Forelimb muscle (tissue), 1 donor: ENCODE measurements at places on chromosomes 3 and 15. TPM values are rescaled to one million over a fixed set of nuclear protein-coding genes. Genes with fewer than 3 reads are reported as not detected.

- no peak for DNase-seq
These were observed 81.9 kb upstream of the ADAMTSL3 start for GRCh38 chr15:83571820-83572707.

GRCh38 chr15:78933823-78934654, 10.8 kb downstream of the CTSH start:
- peak; percentile 83 for DNase-seq

- no peak for DNase-seq
These were observed 155.4 kb upstream of the TPM1 start for GRCh38 chr15:62887113-62887570.

DNA sequence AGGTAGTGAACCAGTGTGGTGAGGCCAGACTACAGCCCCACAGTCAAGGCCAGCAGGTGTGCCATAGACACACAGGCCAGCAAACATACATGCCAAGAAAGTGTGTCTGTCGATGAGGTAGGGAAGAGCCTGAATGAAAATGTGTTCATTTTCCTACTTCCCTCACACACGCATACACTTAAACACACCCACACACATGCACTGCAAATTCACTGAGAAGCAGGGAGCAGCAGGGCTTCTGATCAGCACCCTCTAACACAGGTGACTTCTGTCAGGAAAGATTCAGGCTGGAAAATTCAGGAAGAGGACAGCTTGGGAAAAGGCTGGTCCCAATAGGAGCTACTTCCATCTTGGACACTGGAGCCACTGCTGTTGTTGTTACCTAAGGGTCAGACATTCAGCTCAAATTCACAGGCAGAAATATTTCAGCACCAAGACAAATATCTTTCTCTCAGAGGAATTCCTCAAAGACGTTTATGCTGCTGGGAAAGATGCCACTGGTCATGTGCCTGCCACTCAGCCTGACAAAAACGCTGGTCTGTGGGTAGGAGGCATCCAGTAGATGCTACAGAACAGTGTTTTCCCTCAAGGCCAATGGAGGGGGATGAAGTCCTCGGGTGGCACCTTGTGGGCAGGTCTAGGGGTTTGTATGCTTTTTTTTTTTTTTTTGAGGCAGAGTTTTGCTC, 40.9 kb upstream of the LARS2 start:
- no peak for DNase-seq

DNA sequence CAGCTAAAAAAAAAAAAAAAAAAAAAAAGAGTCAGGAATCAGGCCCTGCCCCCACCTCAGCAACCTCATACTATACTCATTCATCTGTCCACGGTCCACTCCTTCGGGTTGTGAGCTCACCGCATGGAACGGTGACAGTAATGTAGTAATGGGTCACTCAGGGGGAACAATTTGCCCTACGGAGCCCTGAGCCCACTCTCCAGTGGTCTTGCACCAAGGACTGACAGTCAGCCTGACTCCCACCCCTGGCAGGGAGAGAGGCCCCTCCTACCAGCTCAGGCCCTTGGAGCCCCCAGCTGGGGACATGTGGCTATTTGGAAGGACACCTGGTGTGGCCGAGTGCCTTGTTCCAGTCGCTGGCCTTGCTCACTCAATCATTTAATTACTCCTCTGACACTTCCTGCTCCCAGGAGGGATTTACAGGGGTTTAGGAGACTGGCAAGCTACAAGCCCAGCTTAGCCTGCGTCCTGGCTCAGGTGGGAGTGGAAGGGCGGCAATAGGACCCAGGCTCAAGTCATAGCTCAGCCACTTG, 19.9 kb upstream of the CACNA2D2 start:
- DNase-seq, result no peak

DNA sequence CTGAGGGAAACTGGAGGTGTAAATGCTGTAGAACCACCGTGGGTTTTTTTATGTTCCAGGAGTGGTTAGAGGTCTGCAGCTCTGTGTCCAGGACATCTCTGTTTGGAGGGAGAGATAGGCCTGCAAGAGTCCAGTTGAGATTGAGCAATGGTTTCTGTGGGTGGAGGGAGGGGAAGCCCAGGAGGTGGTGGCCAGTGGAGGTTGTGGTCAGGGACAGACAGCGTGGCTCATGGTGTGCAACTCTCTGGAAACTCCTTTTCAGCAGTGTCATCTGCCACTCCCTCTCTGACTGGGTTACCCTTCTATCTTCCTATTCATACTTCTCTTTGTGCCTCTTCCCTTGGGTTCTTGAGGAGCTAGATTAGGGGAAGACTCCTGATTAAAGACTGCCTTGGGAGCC, 9.6 kb downstream of the XCR1 start:
- no peak for DNase-seq

DNA sequence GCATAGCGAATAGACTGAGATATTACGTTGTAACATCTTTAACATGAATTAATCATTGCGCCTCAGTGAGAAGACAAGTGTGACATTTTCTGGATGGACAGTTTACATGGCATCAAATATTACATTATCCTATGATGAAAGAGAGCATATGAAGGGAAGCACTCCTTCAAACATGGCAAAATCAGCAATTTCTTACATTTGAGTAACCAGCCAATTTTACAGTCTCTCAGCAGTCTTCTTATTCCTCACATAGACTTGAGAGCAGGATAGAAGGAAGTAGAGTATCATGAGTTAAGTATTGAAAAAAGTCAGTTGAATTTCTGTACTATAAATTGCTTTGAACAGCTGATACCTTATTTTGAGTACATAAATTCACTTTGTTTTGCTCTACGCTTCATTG, 38.9 kb downstream of the FANCI start:
- no peak for DNase-seq

GRCh38 chr3:31892916-31893573, 88.0 kb downstream of the OSBPL10 start:
- no peak for DNase-seq

GRCh38 chr3:50994537-50994936, 319.8 kb downstream of the DOCK3 start:
- no peak for DNase-seq

DNA sequence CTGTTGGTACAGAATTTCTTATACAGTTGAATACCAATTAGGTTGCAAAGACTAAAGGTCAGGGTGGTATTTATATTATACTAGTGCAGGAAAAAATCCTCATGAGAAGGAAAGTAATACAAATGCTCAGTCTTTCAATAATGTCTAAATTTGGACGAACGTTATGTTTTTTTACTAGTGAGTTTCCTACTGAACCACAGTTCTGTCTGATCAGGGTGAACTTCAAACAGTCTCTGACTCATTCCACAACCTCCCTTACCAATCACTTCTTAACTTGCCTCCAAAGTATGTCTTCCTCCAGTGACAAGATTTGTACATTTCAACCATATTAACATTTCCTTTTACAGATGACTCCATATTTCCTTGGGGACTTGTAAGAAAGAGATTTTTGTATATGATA, 3.4 kb downstream of the TMEM212 start:
- DNase-seq, result no peak

- no peak for DNase-seq
These were observed 882 bp downstream of the GXYLT2 start for GRCh38 chr3:72888546-72889309.

- DNase-seq, result no peak
These were observed 6.5 kb downstream of the CSRNP1 start for GRCh38 chr3:39146611-39147591.

GRCh38 chr3:29693863-29694262, 413.0 kb downstream of the RBMS3 start:
- DNase-seq, result no peak

DNA sequence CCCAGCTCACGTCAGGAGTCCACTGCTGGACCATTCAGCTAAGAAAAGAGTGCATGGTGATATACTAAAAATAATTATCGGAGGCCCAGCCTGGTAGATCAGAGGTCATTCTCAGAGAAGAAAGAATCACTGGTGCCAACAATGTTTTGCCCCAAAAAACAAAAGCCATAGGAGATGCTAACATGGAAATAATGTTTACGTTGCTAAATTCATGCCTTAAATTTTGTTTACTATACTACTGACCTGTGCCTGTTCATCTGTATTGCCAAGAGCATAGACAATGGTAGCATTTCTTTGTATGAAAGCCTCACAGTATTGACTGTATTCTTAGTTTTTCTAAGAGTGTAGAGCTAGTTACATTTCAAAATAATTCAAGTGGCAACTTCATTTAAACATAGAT, 138.1 kb upstream of the GPR149 start:
- DNase-seq, result no peak

DNA sequence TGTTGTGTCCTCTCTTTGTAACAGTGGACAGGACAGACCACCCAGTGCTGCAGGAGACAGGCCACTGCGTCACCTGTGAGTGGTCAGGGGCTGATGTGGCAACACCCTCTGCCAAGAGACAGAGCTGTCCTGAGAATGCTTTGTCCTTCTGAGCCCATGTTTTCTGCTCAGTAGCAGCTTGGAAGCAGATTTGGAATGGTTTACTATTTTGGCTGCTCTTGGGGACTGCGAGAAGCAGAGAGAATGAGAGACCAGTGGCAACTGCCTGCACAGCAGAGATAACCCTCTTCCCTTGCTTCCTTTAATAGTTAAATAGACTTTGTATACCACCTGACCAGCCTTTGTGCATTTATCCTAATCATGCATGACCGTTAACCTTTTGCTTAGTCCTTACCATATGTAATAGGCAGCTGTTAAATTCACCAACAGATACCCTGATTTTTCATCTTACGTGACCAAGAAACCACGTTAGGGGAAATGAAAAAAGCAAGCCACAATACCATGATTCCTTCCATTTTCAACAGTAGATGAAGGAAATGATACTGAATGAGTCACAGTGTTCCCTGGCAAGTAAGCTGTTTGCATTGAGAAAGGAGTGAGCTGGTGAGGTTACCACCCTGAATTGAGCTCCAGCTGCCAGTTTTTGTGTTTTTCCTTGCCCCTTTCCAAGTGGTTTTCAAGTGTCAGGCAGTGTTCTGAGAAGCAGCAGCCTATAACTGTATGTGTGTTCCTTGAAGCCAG, 35.5 kb downstream of the B3GALNT1 start:
- no peak for DNase-seq

- DNase-seq, result no peak
These were observed 25.7 kb downstream of the IQGAP1 start for GRCh38 chr15:90413411-90414379.

GRCh38 chr3:184085389-184085852, 11.4 kb upstream of the HTR3E start:
- DNase-seq, result no peak

DNA sequence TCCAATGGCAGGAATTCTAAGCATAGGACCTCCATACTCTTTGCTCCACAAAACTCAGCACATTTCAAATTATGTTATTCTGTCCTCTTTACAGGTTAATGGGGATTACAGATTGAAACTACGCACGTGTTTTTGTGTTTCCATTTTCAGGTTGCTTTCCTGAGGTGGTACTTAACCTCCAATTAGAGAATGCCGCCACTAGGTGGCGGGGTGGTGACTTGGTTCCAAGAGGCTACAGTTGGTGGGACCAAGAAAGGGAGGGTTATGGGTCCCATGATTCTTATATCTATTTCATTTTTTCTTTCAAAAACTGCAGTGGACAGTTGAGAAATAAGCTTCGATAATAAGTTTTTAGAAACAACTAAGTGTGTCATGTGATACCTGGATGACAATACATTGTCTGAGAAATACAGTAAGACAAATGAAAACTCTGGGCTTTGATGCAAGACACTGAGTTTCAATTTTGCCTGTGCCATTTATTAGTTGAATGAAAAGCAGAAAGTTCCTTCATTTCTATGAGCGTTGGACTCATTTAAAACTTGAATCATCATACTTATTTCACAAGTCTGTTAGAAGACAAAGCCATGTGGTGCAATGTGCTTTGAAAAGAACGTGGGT, 539.0 kb downstream of the FGF12 start:
- peak; percentile 2 for DNase-seq

GRCh38 chr3:55721716-55722484, 234.8 kb upstream of the WNT5A start:
- DNase-seq, result no peak

GRCh38 chr15:36831125-36831903, 251.9 kb downstream of the CDIN1 start:
- DNase-seq, result no peak

- DNase-seq, result no peak
These were observed 450.8 kb downstream of the OCA2 start for GRCh38 chr15:27648359-27648758.

GRCh38 chr15:65980824-65981456, 111.6 kb downstream of the RAB11A start:
- DNase-seq, result peak; percentile 13

- DNase-seq, result no peak
These were observed 675.6 kb downstream of the TBL1XR1 start for GRCh38 chr3:176521531-176522175.

- DNase-seq, result no peak
These were observed 4.3 kb downstream of the RBP1 start for GRCh38 chr3:139534992-139535879.

- no peak for DNase-seq
These were observed 80.7 kb upstream of the PCSK6 start for GRCh38 chr15:101570241-101570640.

- DNase-seq, result no peak
These were observed 156.3 kb downstream of the TIGIT start for GRCh38 chr3:114450008-114450596.

GRCh38 chr3:29281344-29282241, 722 bp downstream of the RBMS3 start:
- DNase-seq, result no peak

GRCh38 chr3:64903006-64903405, 215.2 kb upstream of the ADAMTS9 start:
- no peak for DNase-seq

- DNase-seq, result no peak
These were observed 8.1 kb upstream of the SLC9A9 start for GRCh38 chr3:143856252-143856970.

GRCh38 chr3:181622365-181622764, 89.4 kb upstream of the SOX2 start:
- no peak for DNase-seq

Gene NME9
- 0.90 TPM for polyA plus RNA-seq

Gene SERPINI2
- 0.20 TPM for polyA plus RNA-seq

Gene KCNAB1
- polyA plus RNA-seq, result 4.3 TPM

Gene CFAP20DC
- polyA plus RNA-seq, result 1.6 TPM

Gene NLGN1
- 1.5 TPM for polyA plus RNA-seq

Gene GABRB3
- polyA plus RNA-seq, result 1.0 TPM

Gene SLC12A8
- 0.37 TPM for polyA plus RNA-seq

Gene RLBP1
- polyA plus RNA-seq, result 0.28 TPM

Gene C3orf20
- 0.11 TPM for polyA plus RNA-seq

Gene SCN11A
- polyA plus RNA-seq, result 2.5 TPM

Gene NOP10
- polyA plus RNA-seq, result 91.4 TPM

Gene MUSTN1
- 169 TPM for polyA plus RNA-seq
